ENCODE measurements at places on chromosomes 5 and 9.

- DNase-seq = no peak
Measured at GRCh38 chr5:67814569-67815311, 400.8 kb upstream of the PIK3R1 start.

DNA sequence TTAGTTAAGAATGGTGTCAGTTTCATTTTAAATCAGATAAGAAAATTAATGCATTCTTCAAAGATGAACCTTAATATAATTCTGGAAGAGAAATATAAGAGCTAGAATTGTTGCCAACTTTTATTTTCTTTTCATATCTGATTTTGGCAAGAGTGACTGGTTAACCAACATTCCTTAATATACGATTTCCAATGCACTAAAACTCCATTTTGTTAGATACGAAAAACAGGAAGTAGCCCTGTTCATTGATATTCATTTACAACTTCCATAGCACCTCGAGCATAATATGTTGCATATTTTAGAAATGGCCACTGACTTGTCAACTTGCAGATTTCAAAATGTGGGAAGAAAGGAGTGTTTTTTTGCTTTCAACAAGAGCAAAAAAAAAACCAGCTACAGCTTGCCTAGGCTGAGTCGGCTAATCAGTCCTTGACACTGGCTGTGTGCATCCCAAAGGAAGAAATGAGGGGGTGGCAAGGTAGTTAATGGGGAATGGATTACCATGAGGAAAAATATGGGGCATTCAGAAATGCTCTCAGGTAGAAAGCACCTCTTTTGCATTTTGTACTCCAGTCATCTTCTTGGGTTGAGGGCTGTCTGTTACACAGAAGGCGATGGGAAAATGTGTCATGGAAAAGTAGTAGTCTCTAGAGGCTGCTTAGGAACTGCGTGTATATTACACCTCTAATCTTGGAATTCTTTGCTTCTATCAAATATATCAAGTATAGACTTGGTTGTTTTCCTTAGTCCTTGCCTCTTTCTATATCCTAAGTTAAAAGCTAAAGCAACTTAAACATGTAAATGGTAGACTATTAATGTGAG, 3.9 kb downstream of the MAP3K1 start:
- no peak for DNase-seq

GRCh38 chr5:168209244-168209995, 82.0 kb upstream of the WWC1 start:
- no peak for DNase-seq

DNA sequence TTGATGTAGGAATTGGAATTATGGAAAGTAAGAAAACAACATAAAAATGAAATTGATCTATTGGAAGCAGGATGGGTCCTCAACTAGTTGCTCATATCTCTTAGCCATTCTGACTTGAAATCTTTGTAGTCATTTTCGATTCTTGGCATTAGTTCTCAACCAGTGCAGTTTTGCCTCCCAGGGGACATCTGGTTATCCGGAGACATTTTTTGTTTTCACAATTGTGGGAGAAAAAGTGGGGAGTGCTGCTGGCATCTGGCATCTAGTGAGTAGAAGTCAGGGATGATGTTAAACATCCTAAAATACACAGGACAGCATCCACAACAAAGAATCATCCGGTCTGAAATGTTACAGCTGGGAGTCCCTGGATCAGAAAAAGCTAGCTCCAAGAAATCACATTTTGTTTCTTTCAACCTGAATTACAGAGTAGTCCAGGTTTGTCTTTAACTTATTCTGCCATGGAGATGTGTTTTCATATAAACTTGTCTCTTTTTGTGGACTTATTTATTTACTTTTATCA, 74.9 kb downstream of the FBXL7 start:
- DNase-seq = no peak

DNA sequence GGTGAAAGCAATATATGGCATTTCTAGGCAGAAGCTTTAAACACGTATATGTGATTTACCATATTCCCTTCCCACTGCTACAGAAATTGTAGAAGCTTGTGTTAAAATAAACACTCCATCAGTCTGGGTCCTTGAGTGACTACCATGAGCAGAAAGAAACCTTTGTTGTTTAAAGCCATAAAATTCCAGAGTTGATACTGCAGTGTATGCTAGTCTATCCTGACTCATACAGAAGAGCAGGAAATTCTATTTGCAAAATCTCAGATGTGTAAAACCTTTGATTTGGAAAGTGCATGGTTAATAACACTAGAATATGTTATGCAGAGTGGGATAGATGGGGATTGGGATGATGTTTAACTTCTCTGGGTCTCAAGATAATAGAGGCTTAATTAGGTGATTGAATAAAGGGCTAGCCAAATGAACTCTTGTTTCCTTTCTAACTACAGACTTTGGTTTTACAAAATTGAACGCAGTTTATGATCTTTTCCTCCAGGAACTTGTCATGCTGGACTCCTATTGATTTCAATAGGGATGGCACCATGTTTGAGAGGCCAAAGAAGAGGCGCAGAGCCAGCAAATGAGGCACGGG, 282.7 kb upstream of the VLDLR start:
- DNase-seq = no peak

DNA sequence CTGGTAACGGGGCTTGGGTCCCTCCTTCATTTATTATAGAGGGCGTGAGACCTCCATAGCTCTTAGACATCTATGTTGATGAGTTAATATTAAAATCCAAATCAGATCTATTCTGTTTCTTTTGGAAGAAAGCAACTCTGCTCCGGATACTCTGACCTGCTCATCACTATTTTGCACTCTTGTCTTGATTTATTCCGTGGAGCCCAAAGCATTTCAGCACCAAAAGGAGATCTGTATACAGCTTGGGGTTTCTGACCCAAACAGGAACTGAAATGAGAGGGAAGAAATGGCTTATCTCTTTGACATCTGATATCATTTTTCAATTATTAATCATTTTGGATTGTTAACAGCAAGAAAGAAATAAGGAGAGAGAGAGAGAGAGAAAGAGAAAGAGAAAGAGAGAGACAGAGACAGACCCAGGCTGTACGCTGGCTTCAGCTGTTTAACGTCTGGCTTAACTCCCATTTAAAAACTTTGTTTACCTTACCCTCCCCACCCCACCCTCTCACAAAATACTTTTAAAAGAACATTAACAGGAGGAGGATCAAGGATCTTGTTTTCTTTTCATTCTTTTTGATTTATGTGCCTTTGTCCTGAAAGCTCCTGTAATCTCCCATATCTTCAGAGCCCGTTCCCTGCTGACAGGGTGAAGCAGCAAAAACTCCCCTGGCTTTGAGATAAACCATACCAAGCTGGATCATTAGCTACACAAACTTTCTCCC, 231.4 kb upstream of the TUT7 start:
- no peak for DNase-seq
